ENCODE measurements at places on chromosomes 5 and 9.

DNA sequence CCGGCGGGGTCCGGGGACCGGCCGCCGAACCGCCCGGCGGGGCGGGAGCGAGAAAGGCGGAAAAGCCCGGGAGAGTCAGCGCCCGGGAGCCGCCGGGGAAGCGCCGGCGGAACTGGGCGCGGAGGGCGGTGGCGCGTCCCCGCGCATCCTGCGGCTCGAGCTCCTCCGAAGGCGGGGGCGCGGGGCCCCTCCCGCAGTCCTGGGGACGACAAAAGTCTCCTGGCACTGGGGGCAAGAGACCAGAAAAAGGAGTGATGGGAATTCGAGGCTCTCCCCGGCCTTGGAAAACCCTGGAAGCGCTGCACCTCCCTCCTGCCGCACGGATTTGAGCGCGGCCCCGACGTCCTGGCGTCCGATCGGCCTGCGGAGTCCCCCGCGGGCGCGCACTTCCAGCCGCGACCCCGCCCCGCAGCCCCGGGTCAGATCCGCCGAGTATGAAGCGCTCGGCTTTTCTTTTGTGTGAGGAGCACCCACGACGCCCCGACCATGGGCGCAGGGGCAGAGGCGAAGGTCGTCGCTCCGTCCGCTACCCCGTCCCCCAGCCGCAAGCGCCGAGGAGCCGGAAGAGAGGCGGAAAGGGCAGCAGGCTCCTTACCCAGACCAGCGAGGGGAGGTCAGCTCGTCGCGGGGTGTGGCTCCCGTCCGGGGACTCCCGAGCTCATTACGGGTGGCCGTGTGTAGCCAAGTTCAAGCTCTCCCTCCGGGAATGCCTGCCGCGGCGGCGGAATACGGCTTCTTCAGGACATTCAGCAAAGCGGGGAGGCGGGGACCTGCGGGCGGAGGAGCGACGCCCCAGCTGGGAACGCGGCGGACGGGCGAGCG lies at the start of gene EPB41L4A:
TSS of gene EPB41L4A (minus strand) at position 114 of the 822 bp plus-strand sequence. CDS start 238 bp downstream, outside the sequence.
- peak; percentile 82 for DNase-seq

DNA sequence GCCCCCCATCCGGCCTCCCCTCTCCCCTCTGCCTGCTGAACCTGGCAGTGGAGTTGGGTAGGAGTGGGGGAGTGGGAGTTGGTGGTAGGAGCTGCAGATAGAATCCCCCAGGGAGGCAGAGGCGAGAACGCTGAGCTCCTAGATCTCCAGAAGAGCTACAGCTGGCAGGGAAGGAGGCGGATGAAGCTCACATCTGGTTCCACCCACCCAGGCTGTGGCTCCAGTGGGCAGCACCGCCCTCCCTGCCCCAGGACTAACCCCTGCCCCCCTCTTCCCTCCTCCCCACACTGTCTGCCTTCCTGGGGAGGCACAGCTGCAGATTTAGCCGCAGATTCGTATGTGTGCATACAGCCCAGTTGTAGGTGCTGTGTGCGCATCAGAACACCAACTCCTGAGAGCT lies 34.2 kb downstream of the C9orf50 start:
- no peak for DNase-seq

DNA sequence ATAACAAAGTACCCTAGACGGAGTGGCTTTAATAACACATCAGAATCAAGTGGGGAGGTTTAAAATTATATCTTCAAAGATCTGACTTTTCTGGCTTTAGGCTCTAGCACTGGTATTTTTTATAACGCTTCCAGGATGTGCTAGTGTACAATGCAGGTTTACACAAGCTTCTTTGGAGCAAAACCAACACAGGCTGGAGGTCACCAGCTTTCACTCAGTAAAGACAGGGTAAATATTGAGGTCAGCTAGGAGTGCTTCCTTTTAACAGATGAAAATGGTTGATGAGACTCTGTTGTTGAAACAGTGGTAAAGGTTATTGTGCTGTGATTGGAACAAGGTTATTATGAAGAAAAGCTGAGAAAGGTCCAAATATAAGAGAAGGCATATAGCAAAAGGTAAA lies 414.2 kb downstream of the TAF11L14 start:
- no peak for DNase-seq

DNA sequence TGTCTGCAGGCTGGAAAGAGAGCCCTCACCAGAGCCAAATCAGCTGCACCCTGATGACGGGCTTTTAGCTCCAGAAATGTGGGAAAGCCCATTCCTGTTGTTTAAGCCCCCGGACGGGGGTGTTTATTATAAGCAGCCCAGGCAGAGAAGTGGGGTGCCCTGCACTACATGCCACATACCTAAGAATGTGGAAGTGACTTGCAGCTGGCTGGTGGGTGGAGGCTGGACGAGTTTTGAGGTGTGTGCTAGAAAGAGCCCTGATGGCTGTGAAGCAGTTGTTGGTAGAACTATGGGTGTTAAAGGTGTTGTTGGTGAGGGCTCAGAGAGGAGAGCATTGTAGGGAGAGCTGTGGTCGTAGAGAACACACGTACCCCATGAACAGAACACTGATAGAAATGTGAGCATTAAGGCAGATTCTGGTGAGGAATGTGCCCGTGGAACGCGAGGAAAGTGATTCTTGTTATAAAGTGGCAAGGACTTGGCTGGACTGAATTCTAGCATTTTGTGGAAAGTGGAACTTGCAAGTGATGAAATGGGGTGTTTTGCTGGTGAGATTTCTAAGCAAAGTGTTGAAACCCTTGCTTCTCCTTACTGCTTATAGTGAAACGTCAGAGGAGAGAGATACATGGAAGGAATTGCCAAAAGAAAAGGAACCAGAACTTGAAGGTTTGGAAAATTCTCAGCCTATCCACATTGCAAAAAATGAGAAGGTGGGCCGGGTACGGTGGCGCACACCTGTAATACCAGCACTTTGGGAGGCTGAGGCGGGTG lies 38.9 kb downstream of the AHRR start:
- no peak for DNase-seq

DNA sequence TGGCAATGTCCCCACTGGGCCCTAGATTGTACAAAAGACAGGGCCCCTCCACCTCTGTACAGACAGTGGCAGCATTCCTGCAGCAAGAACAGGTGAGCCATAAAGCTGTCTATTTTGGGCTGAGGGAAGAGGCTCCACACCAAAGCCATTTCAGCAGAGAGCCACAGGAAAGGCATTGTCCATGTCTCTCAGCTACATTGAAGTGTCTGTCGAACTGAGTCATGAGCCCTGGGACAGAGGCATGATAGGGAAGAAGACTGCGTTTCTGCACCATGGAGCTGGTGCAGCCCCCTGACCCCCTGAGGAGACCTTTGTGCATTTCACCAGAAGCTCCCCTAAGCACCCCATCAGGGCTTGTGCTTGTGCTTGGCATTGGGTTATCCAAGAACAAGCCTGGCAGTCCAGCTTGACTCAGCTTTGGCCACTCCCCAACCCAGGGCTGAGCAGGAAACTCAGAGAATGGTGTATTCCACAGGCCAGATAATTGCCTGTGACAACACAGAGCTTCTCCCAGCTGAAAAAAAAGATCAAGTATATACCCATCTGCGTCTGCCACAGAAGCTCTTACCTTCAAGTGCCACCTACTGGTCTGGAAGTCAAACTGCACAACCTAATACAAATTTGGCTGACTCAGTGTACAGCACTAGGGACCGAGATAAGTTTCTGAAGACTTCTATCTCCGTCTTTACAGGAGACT lies 5.9 kb upstream of the FRMD3 start:
- DNase-seq = peak; percentile 44

DNA sequence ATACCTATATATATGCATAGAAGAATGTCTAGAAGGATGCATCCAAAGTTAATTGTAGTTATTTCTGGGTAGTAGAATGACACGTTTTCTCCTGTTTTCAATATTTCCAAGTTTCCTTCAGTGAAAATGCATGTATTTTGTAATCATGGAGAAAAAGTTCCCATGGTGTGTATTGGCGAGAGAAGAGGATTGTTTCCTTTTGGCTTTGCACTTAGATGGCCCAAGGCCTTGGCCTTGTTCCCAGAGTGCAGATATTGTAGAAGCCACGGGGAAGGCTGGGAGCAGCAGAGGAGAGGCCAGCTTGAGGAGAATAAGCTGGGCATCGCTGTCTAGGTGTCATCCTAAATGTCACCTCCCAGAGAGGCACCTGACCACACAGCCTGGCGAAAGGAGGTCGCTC lies 44.0 kb downstream of the IRF1 start:
- DNase-seq = peak; percentile 53

- no peak for DNase-seq
Measured at GRCh38 chr5:179431221-179431824, 86.1 kb upstream of the ADAMTS2 start.

- DNase-seq = no peak
Measured at GRCh38 chr9:86795047-86795442, 152.3 kb downstream of the GAS1 start.

DNA sequence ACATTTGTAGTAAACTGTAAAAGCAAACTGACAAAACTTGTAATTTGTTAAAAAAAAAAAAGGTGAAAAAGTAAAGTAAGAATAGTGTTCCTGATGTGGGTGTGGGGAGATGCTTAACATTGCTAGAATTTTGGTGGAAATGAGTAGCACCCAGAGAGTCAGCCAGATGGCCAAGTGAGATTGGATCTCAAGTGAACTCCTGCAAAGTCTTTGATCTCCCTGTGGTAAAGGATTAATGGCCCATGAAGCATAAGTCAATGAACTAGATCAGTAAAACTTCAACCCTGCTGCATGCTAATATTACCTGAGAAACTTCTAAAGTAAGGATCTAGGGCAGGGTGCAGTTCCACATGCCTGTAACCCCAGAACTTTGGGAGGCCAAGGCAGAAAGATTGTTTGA lies 19.0 kb upstream of the FAM169A start:
- no peak for DNase-seq

DNA sequence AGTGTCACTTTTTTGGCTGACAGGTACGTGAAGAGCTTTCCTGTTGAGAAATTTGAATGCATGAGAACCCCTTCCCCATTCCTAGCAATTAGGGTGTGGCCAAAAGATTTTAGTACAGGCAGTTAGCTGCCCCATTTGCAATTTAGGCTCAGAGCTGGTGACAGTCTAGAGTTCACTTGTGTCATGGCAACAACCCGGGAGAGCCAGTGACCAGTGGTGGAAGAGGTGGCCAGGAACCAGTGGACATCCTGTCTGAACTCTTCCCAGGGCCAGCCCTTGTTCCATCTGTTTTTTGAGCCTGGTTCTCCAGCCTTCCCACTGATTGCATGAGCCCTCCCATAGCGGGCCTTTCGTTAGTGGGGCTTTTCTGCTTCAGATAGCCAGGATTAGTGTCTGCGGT lies 2.5 kb upstream of the NEUROG1 start:
- no peak for DNase-seq

GRCh38 chr9:78234810-78235209 lies 1.1 kb upstream of the CEP78 start:
- no peak for DNase-seq

DNA sequence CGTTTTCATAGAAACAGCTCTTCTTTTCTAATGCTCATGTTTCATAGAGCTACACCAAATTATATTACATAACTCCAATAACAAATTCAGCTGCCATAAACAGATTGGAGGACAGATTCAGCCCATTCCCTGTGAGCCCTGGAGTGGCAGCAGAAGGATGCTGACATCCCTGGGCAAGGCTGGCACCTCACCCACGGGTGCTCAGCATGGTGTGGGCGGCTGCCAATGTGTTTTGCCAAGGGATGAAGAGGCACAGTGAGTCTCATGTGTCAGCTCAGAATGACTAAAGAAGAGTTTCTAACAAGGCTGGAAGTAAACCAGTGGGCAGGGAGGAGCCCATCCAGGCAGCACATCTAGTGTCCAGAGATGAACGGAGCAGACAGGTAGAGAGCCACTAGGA lies 127.1 kb upstream of the ICE1 start:
- no peak for DNase-seq

- DNase-seq = no peak
Measured at GRCh38 chr5:171979606-171980005, 26.8 kb downstream of the FBXW11 start.

- no peak for DNase-seq
Measured at GRCh38 chr5:961002-961710, 47.4 kb upstream of the NKD2 start.

GRCh38 chr5:151432210-151432609 lies 15.2 kb upstream of the SLC36A1 start:
- DNase-seq = no peak

- DNase-seq = no peak
Measured at GRCh38 chr5:38086777-38087176, 171.6 kb upstream of the EGFLAM start.

DNA sequence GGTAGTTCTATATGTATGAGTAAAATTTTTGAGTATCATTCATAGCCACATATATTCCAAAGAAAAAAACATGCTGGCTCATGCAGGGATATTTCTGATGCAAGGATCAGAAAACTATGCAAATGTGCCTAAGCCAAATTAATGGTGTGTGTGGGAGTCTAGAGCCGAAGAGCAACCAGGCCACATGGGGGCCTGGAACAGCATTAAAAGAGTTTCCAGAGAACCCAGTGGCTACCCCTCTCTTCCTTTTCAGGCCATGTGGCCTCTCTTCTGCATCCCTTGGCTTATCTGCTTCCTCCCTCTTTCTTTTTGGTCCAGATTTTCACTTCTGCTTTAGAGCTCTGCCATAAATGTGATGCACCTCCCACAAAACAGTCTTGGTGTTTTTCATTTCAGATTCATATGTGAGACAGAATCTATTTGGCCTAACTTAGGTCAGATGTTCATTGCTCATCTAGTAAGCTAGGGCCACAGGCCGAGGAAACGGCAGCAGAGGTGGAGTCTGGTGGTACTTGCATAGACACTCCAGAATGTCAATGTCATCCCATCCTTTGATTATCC lies 300.0 kb downstream of the SH3GL2 start:
- no peak for DNase-seq

DNA sequence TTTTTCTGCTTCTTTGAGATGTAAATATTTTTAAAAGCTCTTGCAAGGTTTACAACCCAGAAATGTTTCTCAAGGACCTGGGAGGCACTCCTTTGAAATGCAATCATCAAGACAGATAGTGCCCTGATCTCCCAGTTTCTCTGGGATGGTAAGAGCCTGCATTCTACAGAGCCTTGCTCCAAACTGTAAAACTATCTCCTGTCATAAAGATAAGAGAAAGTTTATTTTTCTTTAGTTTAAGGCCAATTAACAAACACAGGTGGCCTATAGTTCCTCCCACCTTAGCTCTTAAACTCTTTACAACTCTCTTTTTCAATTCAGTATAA lies 1231.1 kb upstream of the NUDT12 start:
- no peak for DNase-seq

GRCh38 chr5:169119288-169120048 lies 181.5 kb downstream of the SLIT3 start:
- DNase-seq = no peak

- no peak for DNase-seq
Measured at GRCh38 chr5:144484124-144484897, 313.6 kb downstream of the KCTD16 start.

GRCh38 chr5:61589946-61590345 lies 257.9 kb downstream of the ZSWIM6 start:
- DNase-seq = no peak

DNA sequence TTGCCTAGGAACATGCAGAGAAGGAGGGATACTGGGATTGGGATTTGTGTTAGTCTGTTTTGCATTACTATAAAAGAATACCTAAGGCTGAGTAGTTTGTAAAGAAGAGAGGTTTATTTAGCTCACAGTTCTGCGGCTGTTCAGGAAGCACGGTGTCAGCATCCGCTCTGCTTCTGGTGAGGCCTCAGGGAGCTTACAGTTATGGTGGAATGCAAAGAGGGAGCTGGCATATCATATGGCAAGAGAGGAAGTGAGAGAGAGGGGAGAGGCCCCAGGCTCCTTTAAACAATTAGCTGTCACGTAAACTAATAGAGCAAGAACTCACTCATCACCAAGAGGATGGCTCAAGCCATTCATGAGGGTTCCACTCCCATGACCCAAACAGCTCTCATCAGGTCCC lies 27.0 kb downstream of the IL12B start:
- no peak for DNase-seq
